ENCODE measurements at places on chromosomes 11 and 22.

DNA sequence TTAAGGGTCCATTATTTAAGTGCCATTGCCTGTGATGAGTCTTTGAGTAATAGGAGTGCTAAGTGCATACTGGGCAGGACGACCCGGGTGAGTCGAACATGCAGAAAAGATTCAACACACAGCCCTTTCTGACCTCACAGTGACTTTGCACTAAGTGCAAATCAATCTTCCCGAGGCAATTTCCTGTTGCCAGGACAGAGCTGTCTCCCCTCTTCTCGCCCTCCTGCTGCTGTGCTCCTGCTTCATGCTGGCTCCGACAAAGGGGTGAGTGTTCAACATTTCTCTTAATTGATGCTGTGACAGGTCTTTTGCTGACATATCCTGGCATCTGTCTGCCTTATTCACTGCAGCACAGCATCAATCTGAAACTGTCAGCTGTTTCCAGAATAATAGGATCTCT lies 42.0 kb downstream of the MCHR1 start:
- no peak for DNase-seq

DNA sequence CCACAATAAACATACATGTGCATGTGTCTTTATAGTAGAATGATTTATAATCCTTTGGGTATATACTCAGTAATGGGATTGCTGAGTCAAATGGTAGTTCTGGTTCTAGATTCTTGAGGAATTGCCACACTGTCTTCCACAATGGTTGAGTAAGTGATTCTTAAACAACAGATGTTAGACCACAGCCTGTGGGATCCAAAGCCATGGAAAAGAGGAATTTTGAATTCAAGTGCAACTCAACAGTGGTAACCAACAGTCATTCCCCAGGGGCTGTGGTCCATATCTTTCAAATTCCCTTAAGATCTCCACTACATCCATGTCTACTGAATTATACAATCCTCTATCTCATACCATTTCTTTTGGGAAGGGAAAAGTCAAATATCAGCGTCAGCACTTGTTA lies 321.5 kb downstream of the LARGE1 start:
- no peak for DNase-seq

GRCh38 chr11:102457056-102457677 lies 4.6 kb upstream of the TMEM123 start:
- no peak for DNase-seq

DNA sequence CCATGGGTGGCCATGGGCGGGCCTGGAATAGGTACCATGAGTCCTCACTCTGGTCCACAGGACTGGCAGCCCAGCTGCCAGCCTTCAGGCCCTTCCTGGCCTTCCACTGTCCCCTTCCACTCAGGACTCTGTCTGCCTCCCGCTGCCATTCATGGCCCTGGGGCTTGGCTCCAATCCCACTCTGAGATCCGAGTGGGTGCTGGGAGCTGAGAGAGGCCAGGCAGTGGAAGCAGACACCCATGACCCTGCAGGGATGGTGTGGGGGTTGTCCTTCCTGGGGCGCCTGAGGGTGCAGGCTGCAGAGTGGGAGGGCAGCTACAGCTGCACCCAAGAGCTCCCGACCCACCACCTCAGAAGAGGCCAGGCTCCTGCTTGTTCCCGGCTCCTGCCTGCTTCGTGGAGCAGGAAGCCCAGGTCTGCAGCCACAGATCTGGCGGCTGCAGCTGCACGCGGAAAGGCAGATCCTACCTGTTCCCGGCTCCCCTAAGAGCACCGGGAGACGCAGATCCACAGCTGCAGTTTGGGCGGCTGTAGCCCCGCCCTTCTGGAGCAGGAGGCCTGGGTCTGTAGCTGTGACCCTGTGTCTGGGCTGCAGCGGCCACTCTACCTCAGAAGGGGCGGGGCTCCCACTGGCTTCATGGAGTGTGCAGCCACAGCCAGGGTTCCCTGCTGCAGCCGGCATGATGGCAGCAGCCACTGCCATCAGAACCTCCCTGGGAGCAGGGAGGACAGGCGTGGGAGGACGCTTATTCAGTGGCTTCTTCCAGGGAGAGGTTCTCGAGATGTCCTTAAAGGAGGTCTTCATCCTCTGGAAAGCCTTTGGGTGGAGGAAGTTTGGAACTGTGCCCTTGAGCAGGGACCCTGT lies 27.5 kb downstream of the IGHMBP2 start:
- DNase-seq: no peak

DNA sequence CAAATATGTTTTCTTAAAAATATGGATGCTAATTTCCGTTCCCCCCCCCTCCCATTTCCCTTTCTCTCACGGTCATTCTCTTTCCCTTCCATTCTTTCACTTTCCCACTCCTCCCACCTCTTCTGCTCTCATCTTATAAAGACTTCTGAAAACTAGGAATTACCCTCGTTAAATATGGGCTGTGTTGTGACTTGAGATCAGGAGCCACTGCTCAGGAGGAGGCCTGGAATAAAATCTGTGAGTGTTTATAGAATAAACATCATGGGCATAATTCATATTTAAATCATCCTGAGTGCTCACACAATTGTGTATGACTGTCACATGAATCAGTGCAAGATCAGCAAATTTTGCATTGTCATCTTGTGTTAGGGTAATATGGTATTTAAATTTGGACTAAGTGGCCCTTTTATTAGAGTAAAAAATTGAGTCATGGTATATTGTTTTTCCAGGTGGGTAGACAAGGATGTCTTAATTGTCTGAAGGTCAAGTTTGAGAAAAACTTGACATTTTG lies 208.0 kb downstream of the DDX10 start:
- DNase-seq: no peak

- DNase-seq: no peak
Measured at GRCh38 chr11:107998761-107999160, 9.9 kb upstream of the CUL5 start.

GRCh38 chr11:64803158-64803845 lies at the start of gene MAP4K2:
Gene MAP4K2, minus strand, starts transcription at chr11:64803214. Its CDS starts 65 bp downstream, at chr11:64803149.
- DNase-seq: peak; percentile 85

DNA sequence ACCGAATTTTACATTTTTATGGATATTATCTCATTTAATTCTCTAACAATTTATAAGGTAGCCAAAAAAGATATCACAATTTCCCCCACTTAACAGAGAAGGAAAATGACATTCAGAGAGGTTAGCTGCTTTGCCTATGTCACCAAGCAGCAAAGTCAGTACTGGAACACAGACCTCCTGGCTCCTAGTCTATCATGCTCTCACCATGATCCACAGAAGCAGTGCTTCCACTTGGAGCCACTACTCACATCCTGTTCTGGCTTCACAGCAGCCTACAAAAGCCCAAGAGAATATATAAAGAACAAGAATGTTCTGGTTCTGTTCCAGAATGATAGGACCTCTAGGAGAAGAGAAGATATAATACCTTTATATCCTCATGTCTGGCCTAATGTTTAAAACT lies 59.5 kb upstream of the SCUBE2 start:
- DNase-seq: no peak

- DNase-seq: no peak
Measured at GRCh38 chr11:128872594-128872993, 5.5 kb upstream of the KCNJ1 start.

- no peak for DNase-seq
Measured at GRCh38 chr11:119237515-119237914, 31.4 kb downstream of the CBL start.

GRCh38 chr11:72179804-72180396 lies 12.0 kb upstream of the FOLR1 start:
- DNase-seq: no peak

- DNase-seq: no peak
Measured at GRCh38 chr22:28647216-28647615, 32.4 kb downstream of the TTC28 start.

- no peak for DNase-seq
Measured at GRCh38 chr11:115695677-115696364, 191.6 kb upstream of the CADM1 start.

GRCh38 chr22:44668190-44668885 lies 33.7 kb upstream of the PRR5 start:
- peak; percentile 45 for DNase-seq

DNA sequence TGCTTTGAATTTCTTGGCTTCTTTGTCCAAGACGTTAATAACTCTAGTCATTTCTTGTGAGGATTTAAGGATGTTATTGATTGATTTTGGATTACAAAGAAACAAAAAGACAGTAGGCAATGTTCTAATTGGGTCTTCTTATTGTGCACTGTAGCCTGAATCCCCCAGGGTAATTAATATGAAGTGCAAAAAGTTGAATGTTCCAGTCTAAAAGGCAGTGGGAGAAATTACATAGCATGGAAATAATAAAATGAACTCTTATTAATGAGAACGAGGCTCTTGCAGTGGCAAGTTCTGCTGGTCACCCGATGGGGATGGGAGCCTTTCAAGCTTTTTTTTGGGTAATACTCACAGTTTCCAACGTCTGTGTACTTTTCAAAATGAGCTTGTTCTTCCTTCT lies 45.6 kb downstream of the UBASH3B start:
- no peak for DNase-seq

DNA sequence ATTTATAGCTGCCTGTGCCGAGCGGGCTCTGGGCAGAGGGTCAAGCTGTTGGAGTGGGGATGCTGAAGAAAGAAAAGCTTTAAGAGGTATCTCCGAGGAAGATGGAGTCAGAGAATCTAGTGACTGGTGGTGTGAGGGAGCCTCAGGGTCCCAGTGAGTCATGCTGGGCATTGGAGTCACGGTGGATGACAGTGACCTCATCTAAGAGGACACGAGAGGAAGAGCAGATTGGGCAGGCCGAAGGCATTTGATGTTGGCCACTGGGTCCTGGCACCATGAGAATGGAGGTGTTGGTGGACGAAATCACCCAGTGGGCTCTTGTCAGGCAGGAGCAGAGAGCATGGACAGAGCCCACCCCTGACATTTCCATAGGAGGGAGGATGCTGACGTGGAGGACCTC lies 68.4 kb downstream of the TBC1D22A start:
- no peak for DNase-seq

DNA sequence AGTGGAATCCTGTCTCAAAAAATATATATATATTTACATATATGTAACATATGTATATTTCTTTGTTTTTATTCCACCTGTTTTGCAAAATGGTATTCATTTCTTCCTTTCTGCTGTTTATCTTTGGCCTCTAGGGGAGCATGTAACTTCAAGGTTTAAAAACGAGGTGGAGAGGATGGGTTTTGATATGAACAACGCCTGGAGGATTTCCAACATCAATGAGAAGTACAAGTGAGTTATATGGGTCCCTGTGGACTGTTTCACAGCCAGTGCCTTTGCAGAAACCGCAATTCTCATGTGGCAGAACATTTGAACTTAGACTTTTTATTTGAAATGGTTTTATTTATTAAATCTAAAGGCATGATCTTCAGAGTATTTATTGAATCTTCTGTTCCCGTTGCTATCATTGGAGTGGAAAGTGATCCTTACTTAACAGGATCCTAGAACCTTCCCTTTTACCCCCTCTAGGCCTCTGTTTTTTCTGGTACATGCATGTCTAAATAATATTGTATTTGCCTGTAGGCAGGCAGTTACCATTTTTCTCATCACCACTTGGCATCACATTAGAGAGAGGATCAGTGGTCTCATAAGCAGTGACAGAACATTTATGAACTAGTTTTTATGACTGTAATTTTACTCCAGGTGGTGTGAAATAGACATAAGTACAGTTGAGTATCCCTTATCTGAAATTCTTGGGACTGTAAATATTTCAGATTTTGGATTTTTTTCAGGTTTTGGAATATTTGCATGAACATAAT lies 81.5 kb upstream of the HORMAD2 start:
- no peak for DNase-seq

- DNase-seq: no peak
Measured at GRCh38 chr11:72225411-72225951, 914 bp downstream of the INPPL1 start.

GRCh38 chr11:24615451-24616160 lies 118.8 kb downstream of the LUZP2 start:
- no peak for DNase-seq

GRCh38 chr22:19492504-19493174 lies 12.9 kb downstream of the CDC45 start:
- DNase-seq: no peak

DNA sequence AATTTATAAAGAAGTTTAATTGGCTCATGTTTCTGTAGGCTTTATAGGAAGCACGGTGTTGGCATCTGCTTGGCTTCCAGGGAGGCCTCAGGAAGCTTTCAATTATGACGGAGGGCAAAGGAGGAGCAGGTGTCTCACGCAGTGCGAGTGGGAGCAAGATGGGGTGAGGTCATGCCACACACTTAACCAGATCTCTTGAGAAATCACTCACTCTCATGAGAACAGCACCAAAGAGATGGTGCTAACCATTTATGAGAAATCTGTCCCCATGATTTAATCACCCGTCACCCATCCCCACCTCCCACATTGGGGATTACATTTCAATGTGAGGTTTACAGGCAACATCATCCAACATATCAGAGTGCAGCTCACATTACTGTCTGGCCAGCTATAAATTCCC lies 103.5 kb downstream of the ARHGAP8 start:
- no peak for DNase-seq

- no peak for DNase-seq
Measured at GRCh38 chr22:49599039-49599438, 228.6 kb downstream of the BRD1 start.

- DNase-seq: peak; percentile 80
Measured at GRCh38 chr22:22810018-22810427, 77.6 kb upstream of the IGLL5 start.

GRCh38 chr22:19896665-19897355 lies 42.1 kb upstream of the GNB1L start:
- no peak for DNase-seq

- no peak for DNase-seq
Measured at GRCh38 chr11:108904480-108904879, 239.6 kb downstream of the DDX10 start.

GRCh38 chr11:96199563-96200025 lies 143.4 kb downstream of the MAML2 start:
- peak; percentile 29 for DNase-seq

- no peak for DNase-seq
Measured at GRCh38 chr11:132043714-132044113, 673.3 kb downstream of the NTM start.

GRCh38 chr11:82234256-82234655 lies 499.4 kb downstream of the FAM181B start:
- DNase-seq: no peak

- DNase-seq: no peak
Measured at GRCh38 chr11:121958323-121958970, 157.6 kb downstream of the BLID start.

- no peak for DNase-seq
Measured at GRCh38 chr11:34182921-34183685, 77.7 kb downstream of the NAT10 start.

DNA sequence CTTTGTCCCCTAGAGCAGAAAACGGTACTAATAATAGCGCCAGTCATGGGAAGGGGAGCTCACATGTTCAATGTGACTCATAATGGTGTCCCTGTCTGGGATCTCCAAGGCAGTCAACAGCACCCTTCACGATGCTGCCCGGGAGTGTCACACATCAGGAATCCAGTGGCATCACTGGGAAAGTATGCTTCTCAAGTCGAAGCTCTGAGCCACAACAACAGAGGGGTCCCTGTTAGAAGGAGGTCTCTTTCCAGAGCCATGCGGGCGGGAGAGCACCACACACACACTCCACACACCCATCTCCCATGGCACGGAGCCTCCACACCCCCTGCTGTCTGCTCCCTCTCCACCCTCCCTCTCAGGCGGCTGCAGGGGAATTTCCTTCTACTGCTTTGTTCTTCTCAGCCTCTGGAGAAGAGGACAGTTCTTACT lies 119.7 kb downstream of the ETS1 start:
- DNase-seq: peak; percentile 47
